ENCODE measurements at places on chromosomes 1 and 21.

GRCh38 chr1:23290836-23291565, 53.1 kb downstream of the HNRNPR start:
- no peak for DNase-seq

GRCh38 chr1:30842697-30843354, 65.7 kb downstream of the SDC3 start:
- DNase-seq, result no peak

DNA sequence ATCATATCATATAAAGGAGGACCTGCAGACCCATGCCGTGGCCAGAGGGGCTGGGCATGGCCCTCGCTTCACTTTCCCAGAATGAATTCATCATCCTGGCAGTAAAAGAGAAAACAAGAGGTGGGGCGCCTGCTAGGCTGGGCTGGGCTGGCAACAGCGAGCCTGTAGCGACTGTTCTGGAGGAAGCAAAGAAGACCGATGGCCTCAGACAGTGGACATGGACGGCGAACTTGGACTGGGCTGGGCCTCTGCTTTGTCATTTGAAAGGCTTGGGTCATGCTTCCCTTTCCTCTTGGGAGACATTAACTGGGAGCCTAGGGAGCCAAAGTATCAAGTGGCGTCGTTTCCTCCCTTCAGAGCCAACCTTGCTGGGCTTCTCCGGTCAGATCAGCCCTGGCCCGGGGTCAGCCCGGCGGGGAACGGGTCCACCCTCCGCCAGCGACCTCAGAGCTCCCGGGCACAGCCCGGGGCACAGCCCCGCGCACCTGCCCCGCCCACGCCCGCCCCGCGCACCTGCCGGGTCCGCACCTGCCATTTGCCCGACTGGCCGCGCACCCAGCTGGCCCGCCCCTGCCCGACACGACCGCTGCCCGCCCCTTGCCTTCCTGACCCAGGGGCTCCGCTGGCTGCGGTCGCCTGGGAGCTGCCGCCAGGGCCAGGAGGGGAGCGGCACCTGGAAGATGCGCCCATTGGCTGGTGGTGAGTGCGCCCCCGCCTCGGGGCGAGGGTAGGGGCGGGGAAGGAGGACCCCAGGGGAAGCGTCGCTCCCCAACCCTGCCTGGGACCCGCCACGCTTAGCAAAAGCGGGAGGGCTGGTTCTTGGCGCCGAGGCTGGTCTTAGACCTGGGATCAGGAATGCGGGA, at the start of gene FAM3B:
Gene FAM3B (plus strand): TSS at position 602 of the 863 bp plus-strand sequence. CDS start 79 bp downstream, at position 681.
- no peak for DNase-seq

DNA sequence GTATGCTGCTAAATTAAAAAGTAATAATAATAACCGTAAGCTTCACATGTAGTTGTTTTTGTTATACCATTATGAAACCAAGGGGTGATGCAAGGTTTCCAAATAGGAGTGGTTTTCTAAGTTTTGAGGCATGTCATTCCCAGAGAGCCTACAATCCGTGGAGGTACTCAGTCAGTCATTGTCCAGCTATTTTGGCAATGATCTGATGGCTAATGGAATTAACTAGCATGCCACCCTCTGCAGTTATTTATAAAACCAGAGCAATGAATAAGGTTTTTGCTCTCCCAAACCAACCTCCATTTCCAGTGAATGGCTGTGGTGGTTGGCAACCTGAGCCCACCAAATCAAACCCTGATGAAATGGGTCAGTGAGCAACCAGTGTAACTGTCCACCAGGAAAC, 106.4 kb downstream of the TBX15 start:
- DNase-seq, result no peak

DNA sequence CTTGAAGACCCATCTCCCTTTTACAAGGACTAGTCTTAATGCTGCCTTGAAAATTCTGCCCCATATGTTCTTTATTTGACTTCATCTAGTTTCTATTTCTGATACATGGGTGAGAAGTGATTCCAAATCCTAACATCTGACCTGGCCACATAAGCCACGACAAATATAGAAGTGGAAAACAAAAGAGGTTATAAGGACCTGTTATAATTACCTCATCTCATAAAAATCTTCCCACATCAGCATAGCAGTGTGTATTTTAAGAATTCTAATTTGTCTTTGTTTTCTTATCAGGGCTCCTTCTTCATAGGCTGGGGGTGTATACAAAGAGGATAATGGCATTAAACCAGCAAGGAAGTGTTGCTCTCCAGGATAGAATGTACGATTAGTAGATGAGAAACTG, 1007.4 kb downstream of the TTLL7 start:
- no peak for DNase-seq

- DNase-seq, result no peak
These were observed 57.5 kb downstream of the ENAH start for GRCh38 chr1:225595452-225595851.

GRCh38 chr21:40616377-40616704, 230.6 kb downstream of the DSCAM start:
- DNase-seq, result no peak

DNA sequence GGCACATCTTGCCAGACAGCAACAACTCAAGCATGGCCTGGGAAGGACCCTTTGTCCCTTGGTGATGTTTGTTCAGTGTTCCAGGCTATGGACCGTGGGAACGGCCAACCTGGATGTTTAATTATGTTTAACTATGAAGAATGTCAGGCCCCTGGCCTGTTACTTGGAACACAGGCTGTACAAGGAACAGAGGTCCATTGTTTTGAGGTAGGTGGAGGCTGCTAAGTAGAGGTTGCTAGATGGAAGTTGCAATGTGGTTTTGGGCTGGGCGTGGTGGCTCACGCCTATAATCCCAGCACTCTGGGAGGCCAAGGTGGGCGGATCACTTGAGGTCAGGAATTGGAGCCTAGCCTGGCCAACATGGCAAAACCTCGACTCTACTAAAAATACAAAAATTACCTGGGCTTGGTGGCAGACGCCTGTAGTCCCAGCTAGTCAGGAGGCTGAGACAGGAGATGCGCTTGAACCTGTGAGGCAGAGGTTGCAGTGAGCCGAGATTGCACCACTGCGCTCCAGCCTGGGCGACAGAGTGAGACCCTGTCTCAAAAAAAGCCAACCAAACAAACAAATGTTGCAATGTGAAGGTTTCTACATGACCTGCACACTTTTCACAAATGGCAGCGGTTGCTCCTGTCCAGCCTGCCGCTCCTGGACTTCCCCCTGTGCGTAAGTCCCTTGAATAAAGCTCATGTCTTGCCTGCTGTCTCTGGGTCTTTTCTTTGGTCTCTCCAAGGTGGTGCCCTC, 2.5 kb upstream of the LEFTY1 start:
- DNase-seq, result no peak

DNA sequence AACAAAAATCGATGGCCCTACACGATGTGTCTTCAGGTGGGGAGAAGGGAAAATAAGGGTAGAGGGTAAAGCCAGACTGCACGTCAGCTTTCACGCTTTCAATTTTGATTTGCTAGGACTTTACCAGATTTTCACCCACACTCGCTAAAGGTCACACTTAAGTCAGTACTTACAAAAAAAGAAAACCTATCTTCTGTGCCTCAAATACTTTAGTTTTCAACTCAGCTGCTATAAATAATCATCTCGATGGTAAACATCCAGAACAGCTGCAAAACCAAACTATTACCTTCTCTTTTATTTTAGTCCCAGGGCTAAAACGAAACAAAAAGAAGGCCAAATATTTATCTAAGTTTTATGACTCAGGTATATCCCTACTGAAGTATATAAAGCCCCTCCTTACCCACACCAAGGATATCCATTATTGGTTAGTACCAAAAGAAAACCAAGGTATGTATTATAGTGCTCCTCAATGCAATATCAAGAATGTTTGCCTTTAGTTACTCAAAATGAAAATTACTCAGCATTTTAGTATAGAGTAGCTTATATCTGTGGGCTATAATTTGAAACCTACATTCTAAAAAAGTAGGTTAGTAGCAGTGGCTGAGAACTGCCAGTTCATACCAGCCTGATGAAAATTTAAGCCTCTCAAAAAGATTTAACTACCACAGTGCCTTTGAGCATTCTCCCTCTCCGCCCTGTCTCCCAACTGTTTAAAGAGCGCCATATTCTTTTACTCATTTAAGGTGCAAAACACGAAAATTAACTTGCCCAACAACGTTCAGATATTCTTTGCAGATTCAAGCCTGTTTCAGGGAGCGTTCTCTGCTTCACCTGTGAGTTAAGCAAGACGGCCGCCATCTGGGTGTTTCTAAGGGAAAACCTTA, 1.5 kb downstream of the CSDE1 start:
- no peak for DNase-seq

- no peak for DNase-seq
These were observed 123.8 kb downstream of the TLR5 start for GRCh38 chr1:223019256-223019655.

GRCh38 chr21:46035809-46036695, 54.5 kb downstream of the COL6A1 start:
- no peak for DNase-seq

GRCh38 chr1:21024918-21025317, 151.8 kb downstream of the EIF4G3 start:
- no peak for DNase-seq

DNA sequence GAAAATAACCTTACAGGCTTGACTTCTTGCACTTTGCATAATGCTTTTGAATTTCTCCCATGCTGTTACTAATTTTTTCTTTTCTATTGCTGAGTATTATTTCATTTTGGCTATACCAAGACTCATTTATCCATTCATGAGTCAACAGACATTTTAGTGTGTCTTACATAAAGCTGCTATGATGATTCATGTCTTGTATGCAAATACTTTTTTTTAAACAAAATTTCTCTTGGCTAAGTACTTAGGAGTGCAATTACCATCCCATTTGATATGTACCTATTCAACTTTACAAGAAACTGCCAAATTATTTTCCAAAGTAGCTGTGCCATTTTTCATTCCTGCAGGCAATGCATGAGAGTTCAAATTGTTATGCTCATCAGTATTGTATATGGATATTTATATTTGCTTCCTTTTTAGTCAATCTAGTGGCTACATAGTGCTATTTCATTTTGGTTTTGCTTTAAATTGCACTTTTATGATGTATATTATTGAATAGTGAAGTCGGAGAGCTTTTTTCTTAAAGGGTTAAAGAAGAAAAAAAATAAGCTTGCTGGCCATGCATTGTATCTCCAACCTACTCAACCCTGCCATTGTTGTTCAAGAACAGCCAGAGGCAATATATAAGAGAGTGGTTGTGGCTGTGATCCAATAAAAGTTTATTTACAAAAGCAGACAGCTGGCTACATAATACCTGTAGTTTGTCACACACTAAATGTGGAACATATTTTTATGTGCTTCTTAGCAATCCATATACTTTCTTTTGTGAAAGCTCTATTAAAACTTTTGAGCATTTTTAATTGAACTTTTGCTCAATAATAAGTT, 862.8 kb downstream of the KCNT2 start:
- no peak for DNase-seq
